ENCODE measurements at places on chromosomes 7 and 10.

DNA sequence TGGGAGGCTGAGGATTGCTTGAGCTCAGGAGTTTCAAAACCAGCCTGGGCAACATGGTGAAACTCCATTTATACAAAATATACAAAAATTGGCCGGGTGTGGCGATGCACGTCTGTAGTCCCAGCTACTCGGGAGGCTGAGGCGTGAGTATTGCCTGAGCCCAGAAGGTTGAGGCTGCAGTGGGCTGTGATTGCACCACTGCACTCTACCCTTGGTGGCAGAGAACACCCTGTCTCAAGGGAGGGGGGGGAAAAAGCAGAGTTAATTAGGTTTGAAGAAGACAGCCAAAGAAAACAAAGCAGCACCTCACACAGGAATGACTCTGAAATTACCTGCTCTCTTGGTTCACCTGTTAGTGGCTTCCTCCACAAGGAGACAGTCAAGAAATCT is 110.0 kb downstream of the EEPD1 start:
- DNase-seq, result no peak

DNA sequence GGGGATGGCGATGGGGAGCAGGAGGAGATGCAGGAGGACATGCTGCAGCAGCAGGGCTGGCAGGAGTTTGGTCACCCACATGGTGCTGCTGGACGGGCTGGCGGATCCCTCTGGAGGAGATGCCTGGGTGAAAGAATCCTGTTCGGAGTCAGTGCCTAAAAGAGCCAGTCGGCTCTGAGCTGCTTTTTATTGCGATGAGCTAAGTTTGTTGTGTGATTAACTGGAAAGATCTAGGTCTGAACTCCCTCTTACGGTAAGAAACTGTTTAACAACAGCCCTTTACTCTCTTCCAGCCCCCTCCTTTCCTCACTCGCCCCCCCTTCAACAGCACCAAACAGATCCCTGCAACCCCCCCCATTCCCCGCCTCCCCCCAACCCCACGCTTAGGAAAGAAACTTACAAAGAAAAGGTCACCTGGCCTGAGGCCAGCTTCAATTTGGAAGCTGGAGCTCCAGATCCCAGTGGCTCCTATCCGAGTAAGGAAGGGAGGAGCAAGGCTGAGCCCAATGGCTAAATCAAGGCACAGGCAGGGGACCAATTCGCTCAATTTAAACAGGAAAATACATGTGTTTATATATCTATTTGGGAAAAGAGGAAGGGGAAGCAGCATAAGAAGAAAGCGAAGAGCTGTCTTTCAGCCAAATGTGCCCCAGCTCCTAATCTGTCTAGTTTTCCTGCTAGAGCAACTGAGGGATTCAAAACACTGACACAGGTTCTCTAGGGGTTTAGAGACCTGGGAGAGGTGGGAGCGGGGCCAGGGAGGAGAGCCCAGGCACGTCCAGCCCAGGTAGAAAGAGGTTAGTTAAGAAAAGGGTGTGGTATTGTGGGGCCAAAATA is at the start of gene HGF:
Gene HGF (minus strand): TSS at position 157 of the 837 bp plus-strand sequence. CDS start 76 bp downstream, at position 81.
- no peak for DNase-seq

DNA sequence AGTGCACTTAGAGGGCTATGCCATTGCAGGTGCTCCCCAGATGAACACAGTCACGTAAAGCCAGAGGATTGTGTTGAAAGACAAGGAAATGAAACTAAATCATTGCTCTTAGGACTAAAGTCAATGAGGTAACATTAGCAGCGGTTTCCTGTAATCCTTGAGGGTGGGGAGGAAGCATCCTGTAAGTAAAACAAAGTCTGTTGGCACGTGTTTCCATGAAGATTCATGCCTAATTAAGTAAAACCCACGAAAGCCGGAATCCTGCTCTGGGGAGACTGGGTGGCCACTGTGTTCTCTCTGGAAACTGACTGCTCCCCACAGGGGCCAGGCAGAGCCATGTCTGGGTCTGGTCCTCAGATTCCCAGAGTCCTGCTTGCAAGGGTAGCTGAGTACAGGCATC is 18.3 kb downstream of the STEAP1B start:
- no peak for DNase-seq

GRCh38 chr7:82067628-82068264 is 297.9 kb upstream of the HGF start:
- no peak for DNase-seq

- DNase-seq, result no peak
Measured at GRCh38 chr10:115879372-115880089, 393.5 kb downstream of the GFRA1 start.

GRCh38 chr7:151342102-151342646 is 562 bp downstream of the NUB1 start:
- DNase-seq, result no peak

DNA sequence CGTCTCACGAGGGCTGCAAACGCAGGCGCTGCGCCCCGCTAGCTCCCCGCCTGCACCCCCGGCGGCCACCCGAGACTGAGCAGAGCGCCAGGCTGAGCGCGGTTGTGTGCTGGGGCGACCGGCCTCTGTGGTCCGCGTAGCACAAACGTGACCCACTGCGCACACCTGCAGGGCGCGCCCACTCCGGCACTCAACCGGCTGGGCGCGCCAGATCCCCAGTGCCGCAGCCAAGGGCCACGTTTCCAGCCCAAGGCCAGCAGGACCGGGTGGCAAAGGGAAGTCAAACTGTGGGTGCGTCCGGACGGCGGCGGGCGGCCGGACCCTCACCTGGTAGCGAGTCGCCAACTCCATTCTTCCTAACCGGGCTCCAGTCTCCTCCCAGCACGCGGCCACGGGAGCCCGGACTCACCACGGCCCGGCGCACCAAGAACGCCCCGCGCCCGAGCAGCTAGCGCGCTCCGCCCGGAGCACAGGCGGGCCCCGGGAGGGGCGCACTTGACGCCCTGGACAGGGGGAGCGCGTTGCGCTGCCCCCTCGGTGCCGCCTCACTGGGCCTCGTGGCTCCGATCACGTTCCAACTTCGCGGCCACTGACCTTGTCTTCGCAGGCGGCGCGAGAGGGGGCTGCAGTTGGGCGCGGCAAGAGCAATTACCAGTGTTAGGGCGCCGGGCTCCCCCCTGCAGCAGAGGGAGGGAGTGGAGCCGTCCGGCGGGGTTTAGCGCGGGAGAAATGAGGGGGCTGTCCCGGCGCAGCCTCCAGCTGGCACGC is at the start of gene CDCA7L:
Gene CDCA7L (minus strand): TSS at position 446 of the 768 bp plus-strand sequence. CDS start 95 bp downstream, at position 351.
- DNase-seq, result peak; percentile 50
